HEK293T (cell line): ENCODE measurements at places on chromosomes 6 and 20.

DNA sequence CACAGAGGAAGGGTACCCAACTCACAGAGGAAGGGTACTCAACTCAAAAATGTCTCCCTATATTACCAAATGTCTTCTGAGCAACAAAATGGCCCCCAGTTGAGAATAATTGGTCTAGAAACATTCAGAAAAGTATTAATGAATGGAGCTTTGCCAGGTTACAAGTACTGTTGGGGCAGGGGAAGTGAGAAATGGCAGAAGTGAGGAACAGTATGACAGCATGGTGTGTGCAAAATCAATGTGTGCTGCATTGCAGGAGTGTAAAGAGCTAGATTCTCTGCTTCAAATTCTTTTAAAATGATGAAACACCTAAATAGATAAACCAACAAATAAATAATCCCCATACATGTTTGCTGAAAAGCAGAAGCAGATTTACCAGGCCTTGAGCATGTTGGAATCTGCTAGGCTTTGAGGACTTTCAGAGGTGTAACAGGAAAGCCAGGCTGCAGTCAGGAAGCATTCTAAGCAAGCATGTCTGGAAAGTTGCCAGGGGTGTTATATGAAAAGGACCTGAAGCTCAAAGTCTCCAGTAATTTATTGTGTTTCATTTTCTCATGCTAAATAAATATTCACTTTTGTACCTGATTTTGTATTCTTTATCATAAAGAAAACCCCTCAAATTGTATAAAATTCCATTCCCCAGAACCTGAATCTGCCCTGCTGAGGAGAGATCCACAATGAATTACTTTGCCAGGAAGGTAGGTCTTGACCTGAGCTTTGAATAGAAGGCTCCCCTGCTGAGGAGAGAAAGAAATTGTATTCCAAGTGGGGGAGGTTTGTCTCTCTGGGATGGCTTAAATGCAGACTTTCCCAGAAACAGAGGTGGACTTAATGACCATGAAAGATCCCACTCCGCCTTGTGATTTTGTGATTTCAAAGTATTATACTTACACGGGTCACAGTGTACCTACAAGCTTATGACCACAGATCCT, 265.0 kb upstream of the MARCKS start:
- DNase-seq: peak; percentile 32

DNA sequence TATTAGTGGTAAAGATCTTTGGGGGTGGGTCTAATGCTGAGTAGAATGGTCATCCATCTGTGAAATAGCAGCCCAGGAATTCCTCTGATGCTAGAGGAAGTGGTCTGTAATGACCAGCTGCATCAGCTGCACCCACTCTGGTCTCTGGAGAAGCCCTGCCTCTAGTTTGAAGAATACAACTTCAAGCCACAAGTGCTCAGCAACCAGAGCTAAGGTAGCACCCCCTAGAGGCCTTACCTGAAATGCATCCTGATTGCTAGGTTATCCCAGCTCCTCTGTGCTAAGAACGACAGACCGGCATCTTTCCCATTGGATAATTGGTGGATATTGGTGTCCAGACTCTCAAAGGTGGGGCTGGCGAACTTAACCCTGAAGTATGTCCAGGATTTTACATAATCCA, 58.2 kb downstream of the DNAH8 start:
- DNase-seq: peak; percentile 57

- DNase-seq: no peak
These were observed 10.5 kb upstream of the KHDRBS2 start for GRCh38 chr6:62296541-62296940.

GRCh38 chr20:47493175-47493962, 8.3 kb upstream of the NCOA3 start:
- DNase-seq: peak; percentile 55

- no peak for DNase-seq
These were observed 9.1 kb downstream of the PNLDC1 start for GRCh38 chr6:159809149-159809548.

- no peak for DNase-seq
These were observed 221.4 kb upstream of the RREB1 start for GRCh38 chr6:6886171-6886885.

GRCh38 chr6:151352410-151353396, 38.7 kb downstream of the ZBTB2 start:
- no peak for DNase-seq

DNA sequence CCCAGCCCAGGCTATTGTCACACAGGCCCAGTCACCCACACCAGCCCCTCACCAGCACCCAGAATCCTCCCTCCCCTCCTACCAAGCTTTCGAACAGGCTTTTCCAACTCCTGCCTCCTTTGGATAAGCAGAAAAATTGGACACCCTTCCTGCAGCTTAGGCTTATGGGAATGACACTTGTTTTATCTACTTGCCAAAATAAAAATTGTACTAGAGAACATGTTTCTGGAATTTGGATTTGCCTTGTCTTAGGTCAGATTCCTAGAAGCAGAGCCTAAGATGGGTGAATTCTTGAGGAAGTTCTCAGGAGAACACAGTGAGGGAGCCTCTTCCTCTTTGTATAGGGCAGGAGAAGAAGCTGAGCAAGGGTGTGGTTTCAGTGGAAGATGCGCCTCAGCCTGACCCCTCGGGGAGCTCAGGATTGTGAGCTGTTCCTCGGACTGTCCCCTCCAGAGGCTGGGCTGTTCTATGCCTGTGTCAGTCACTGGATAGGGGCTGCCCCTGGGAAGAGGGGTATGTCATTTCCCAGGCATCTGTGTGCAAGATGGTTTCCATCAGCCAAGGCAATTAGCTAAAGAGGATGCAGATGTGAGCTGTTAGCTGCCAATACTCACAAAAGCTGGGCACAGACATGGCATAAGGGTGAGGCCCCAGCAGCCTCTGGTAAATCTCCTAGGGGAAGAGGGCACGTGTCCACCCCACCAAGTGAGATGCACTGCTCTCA, 33.9 kb downstream of the ITPR3 start:
- DNase-seq: no peak

- DNase-seq: no peak
These were observed 54.0 kb upstream of the AKIRIN2 start for GRCh38 chr6:87755708-87756671.

DNA sequence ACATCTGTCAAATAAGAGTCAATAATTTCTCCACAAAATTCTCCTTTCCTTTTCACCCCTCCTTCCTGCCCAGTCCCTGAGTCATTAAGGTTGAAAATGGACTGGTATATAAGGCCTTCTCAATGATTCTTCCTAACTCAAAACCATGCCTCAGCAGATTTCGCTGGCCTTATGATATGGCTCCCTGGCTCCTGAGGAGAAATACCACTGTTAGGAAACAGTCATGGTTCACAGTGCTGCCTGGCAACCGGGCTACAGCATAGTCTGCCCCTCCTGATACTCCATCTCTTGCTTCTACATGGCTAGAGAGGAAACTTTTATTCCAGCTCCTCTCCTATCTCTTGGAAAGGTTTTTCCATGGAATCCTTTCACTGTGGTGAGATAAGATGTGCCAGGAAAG, 4.7 kb downstream of the UBE2J1 start:
- DNase-seq: no peak

GRCh38 chr6:75481936-75482593, 11.5 kb downstream of the FILIP1 start:
- DNase-seq: no peak

DNA sequence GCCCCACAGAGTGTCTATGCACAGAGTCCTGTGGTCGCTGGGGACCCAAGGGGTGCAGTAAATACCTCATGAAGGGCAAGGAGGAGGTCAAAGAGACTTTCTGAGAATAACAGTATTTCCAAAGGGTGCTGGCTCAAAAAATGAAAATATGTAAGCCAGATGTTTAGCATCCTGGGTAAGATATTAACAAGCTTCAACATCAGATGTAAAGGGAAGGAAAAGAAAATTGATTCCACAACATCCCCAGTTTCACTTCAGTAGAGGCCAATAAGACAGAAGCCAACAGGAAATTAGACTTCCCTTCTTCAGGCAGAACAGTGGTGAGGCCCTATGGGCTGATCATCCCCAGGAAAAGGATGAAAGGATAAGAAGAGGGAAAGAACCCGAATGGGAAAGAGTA, 434.7 kb downstream of the PRKN start:
- DNase-seq: no peak

- DNase-seq: no peak
These were observed 49.6 kb upstream of the PHIP start for GRCh38 chr6:79127660-79128059.
